ENCODE measurements at places on chromosomes 1 and 21. TPM values are rescaled to one million over a fixed set of nuclear protein-coding genes. Genes with fewer than 3 reads are reported as not detected.
A peak's percentile ranks its signal among the peaks of the same experiment; 100 is the strongest.

DNA sequence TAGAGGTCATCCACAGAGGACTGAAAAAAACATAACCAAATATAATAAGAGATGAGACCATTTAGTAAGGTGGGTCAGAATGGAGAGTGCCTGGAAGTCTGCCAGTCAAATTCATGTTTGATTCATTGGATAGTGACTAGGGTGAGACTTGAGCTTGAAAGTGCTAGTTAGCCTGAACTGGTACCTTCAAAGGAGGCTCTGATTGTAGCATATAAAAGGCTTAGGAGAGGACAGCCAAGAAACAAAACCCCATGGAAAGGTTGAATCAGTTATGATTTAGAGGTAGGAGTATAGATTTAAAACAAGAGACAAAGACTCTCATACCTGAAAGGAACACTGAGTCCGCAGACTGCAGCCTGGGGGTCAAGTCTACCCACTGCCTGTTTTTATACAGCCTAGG is 44.4 kb upstream of the LRRC8C start:
- no peaks in the 10 kb centered on the region for H3K27me3 ChIP-seq
- H3K27ac ChIP-seq, result no peak overlapping the region
- no peak for DNase-seq
- H3K36me3 ChIP-seq, result no peaks in the 10 kb centered on the region
- H3K4me1 ChIP-seq, result no peaks in the 10 kb centered on the region

DNA sequence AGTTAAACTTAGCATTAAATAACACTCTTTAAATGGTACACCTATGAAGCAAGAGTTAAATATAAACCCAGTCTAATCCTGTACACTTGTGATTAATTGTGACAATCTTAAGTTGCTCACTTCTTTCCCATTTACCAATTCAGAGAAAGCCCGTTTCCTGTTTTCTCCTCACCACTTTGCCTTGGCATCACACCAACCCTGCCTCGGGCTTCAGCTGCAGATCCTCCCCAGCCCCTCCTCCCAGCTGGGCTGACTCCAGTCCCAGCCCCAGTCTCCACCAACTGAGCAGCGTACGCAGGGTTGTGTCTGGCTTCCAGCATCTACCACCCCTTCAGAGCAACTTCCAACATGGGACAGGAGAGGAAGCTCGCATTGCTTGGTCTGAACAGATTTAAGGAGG is 4.1 kb downstream of the PYCR2 start:
- no peak for DNase-seq
- H3K27ac ChIP-seq, result peak overlapping the region; percentile 62
- H3K4me1 ChIP-seq, result peaks cover 36% of the 10 kb centered on the region
- no peaks in the 10 kb centered on the region for H3K27me3 ChIP-seq

GRCh38 chr1:97668945-97669344 is 251.9 kb downstream of the DPYD start:
- no peak overlapping the region for H3K27ac ChIP-seq
- H3K4me1 ChIP-seq, result no peaks in the 10 kb centered on the region
- H3K4me3 ChIP-seq, result no peak overlapping the region
- no peaks in the 10 kb centered on the region for H3K27me3 ChIP-seq
- no peaks in the 10 kb centered on the region for H3K36me3 ChIP-seq
- DNase-seq, result no peak

- H3K27me3 ChIP-seq, result no peaks in the 10 kb centered on the region
- DNase-seq, result no peak
- peak overlapping the region; percentile 93 for H3K27ac ChIP-seq
- peaks cover 20% of the 10 kb centered on the region for H3K4me1 ChIP-seq
Observed at GRCh38 chr21:43865540-43866259, 677 bp downstream of the AGPAT3 start.

DNA sequence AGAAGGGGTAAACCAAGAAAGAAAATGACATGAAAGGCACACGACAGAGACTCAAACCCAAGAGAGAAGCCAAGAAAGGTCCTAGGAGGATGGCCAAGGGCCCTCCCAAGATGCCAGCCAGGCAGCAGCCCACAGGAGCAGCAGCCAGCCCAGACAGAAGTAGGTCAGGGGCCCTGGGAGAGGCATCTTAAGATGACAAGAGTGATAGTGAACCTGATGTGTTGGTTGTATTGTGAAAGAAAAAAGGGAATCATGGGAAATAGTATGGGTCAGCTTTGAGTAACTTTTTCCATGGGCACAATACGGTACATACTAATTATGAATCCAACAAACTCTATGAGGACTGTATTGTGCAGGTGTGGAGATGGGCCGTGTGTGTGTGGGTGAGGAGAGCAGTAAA is 3.3 kb downstream of the CCSAP start:
- DNase-seq, result no peak
- no peak overlapping the region for H3K4me3 ChIP-seq
- peaks cover 5% of the 10 kb centered on the region for H3K27me3 ChIP-seq
- no peak overlapping the region for H3K27ac ChIP-seq
- no peaks in the 10 kb centered on the region for H3K36me3 ChIP-seq

GRCh38 chr1:196933531-196934189 is 9.9 kb upstream of the CFHR2 start:
- no peak overlapping the region for H3K4me3 ChIP-seq
- H3K36me3 ChIP-seq, result no peaks in the 10 kb centered on the region
- DNase-seq, result no peak
- H3K27ac ChIP-seq, result no peak overlapping the region

Gene CNKSR1
- 43.3 TPM for total RNA-seq

All from esophagus squamous epithelium (tissue), 5 donors.